ENCODE measurements at places on chromosomes 13 and 19.

- DNase-seq, result no peak
These were observed at the start of gene KLK1 for GRCh38 chr19:50823389-50824042. Gene KLK1, minus strand, starts transcription at chr19:50823787. Its CDS starts 39 bp downstream, at chr19:50823748.

DNA sequence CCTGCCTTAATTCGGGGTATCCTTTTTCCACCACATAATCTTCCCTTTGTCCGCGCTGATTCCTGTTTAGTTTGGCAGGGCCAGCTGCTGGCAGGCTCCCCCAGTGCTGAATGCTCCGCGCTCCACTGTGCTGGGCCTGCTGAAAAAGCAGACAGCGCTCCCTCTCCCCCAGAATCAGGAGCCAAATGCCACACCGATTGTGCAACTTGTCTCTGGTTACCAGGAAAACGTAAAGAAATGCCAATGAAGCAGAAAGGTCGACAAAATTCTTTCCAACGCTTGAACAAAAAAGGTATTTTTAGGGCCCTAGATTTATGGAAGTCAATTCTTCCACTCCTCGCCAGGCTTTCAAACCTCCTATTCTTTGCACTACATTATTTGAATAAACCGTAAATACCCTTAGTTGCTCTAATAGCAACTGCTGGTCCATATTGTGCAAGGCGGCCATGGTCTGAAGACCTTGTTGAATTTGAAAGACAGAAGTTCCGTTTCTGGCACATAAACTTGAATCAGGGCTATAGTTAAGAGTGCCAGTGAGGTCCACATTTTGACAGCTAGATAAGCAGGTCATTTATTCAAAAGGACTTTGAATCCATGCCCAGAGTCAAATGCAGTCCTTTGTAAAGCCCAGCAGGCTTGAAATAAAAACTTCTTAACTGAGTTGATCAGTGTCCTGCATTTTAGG, 206.7 kb upstream of the RFC3 start:
- DNase-seq, result peak; percentile 34

GRCh38 chr13:28370448-28370847, 124.5 kb downstream of the FLT1 start:
- no peak for DNase-seq

- peak; percentile 31 for DNase-seq
These were observed 350.6 kb downstream of the LIG4 start for GRCh38 chr13:107864543-107865317.
